ENCODE measurements at places on chromosomes 3 and 15.

DNA sequence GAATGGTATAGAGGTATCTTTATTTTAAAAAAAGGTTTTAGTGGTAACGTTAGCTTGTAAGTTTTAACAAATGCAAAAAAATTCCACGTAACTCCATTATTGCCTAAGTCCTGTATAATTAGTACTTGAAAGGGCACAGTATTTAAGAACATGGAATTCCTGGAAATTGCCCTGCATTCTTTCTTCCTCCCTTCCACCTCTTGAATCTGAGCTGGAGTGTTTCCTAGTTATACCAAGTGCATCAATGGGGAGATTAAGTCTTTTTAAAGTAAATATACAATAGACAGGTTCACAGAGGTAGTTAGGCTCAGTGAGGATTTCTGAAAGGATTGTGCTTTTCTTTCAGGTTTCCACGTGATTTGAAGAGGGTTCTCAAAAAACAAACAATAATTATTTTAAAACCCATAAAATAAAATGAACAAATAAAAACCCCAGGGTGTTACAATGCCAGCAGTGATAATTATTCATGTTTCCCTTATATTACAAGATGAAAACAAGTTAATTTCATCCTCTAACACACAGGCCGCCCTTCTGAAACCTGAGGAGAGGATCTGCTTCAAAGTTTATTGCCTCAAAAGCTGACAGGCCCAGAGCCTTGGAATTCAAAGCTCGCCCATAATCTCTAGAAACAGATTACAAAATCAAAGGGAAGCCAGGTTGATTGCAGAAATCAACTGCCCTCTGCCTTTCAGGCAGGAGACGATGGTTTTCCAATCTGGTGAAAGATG, 128.8 kb upstream of the LMOD3 start:
- no peak for DNase-seq

DNA sequence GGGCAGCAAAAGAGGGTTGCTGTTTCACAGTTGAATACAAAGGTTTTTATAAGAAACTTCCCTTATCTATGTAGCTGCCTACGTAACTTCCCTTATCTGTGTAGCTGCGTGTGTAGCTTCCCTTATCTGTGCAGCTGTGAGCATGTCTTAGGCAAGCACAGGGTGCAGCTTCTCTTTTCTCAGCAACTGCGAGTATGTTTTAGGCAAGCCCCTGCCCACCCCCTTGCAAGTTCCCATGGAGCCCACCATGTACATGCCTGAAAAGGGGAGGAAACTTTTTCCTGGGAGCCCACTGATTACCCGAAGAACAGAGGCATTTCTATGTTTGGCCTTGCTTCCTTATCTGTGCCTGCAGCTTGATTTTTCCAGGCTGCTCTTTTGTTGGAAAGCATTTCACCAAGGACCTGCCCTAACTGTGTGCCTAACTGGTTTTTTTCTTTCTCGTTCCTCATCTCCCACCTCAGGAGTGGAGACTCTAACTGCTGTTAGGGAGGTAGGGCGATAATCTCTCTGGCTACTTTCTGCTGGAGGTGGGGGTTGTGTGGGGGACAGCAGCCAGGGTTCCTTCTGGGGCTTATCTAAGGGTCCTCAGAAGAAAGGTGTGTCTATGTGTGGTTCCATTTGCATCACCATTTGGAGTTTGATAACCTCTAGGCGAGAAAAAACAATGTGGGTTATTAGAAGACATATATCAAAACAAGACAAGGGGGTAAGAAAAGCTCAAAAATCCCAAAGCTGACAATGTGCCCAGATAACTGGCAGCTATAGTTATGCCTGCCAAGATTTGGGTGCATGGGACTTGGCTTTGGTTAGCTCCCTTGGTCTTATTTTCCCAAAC, 26.0 kb downstream of the SORD start:
- DNase-seq, result no peak

DNA sequence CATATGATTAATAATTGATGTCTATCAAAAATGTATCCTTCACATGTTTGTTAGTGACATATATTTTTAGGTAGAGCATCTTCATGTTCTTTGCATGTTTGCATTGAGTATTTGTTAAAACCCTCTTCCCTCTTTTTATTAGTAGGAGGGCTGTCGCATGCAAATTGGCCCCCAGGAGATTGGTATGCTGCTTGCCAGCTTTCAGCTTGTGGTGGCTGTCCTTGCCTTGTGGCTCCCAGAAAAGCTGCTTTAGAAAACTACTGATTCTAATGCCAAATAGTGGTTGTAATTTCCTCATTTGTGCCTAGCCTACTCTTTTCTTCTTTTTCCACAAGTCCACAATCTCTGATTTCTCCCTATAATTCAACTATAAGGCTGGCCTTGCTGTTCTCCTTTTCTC, 886.8 kb downstream of the VGLL3 start:
- no peak for DNase-seq

GRCh38 chr3:56200251-56200650, 268.0 kb downstream of the ERC2 start:
- DNase-seq, result no peak

- DNase-seq, result no peak
Observed at GRCh38 chr15:49190586-49190985, 20.5 kb downstream of the GALK2 start.

GRCh38 chr3:168862466-168862865, 766.7 kb upstream of the GOLIM4 start:
- DNase-seq, result no peak

DNA sequence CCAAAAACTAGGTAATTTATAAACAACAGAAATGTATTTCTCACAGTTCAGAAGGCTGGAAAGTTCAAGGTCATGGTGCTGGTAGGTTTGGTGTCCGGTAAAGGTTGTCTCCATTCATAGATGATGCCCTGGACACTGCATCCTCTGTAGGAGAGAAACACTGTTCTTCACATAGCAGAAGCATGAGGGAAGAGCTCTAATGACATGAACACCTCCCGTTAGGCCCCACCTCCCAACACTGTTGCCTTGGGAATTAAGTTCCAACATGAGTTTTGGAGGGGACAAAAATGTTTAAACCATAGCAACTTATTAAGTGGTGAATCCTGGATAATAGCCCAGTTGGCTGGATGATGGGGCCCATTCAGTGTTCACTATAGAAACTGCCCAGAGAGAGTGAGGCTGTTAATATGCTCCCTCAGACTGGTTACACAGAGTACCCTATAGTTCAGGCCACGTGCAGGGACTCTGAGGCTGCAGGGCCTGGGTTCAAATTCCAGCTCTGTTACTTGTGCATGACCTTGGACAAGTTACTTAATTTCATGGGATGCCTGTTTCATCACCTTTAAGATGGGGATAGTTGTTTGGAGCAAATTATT, 37.0 kb downstream of the CCNL1 start:
- DNase-seq, result no peak

- no peak for DNase-seq
Observed at GRCh38 chr3:59069838-59070237, 20.0 kb upstream of the CFAP20DC start.

DNA sequence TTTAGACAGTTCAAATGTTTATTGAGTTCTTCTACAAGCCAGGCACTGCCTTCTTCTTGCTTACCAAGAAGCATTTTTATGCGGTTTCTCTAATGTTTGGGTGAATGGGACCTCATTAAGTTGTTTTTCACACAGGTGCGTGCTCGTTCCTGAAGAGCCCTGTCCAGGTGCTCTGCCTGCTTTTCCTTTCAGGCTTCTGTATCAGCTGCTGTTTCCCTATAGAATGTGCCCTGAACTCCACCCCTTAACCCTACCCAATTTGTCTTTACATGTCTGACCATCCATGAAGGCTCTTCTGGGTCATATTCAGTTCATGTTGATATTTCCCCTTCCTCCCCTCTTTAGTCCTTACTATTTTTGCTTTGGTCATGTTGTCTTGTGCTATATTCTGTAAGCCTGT, 22.4 kb upstream of the GOLGA6L10 start:
- no peak for DNase-seq

DNA sequence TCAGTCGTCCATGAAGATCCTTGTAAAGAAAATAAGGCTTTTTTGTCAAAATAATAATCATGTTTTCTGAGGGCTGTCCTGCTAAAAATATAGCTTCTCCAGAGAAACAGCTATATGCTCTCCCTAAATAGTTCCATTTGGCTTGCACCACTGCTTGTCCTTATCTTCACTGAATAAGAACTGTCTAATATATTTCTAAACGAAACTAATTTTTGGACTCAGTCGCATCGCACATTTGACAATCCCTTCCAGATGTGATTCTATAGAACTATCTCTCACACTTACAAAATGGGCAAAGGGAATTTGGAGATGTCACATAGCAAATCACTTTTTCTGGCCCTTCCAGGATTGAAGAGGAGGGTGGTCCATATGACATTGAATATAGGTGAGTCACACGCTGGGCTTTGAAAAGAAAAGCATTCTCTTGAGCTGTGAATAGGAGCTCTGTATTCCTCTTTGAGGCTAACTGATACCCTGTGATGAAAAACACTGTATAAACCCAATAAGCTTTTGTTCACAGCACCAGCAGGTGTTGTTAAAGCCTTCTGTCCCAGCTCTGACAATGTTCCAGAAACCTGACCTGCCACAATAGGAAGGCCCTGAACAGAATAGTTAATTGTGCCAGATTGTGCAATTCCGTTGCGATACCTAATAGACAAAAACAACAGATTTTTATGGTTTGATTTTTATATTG, 1144.2 kb downstream of the ROBO2 start:
- peak; percentile 38 for DNase-seq

- no peak for DNase-seq
Observed at GRCh38 chr3:126434264-126434590, 39.5 kb downstream of the CFAP100 start.

GRCh38 chr15:26070095-26070532, 207.0 kb upstream of the ATP10A start:
- no peak for DNase-seq

DNA sequence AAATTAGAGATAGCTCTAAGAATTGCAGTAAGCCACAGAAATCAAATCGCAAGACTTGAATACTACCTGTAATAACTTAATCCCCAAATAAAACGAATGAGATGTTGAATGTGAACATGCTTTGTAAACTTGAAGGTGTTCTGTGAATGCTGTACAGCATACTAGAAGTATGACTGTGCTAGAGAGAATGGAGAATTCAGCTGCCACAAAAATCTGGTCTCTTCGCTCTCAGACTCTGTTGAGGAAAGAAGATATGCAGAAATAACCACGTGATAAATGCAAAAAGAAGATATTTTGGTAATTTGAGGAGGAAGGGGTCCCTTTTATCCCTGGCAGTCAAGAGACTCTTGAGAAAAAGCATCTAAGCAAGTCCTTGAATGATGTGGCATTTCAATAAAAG, 37.3 kb downstream of the ZBTB38 start:
- no peak for DNase-seq

DNA sequence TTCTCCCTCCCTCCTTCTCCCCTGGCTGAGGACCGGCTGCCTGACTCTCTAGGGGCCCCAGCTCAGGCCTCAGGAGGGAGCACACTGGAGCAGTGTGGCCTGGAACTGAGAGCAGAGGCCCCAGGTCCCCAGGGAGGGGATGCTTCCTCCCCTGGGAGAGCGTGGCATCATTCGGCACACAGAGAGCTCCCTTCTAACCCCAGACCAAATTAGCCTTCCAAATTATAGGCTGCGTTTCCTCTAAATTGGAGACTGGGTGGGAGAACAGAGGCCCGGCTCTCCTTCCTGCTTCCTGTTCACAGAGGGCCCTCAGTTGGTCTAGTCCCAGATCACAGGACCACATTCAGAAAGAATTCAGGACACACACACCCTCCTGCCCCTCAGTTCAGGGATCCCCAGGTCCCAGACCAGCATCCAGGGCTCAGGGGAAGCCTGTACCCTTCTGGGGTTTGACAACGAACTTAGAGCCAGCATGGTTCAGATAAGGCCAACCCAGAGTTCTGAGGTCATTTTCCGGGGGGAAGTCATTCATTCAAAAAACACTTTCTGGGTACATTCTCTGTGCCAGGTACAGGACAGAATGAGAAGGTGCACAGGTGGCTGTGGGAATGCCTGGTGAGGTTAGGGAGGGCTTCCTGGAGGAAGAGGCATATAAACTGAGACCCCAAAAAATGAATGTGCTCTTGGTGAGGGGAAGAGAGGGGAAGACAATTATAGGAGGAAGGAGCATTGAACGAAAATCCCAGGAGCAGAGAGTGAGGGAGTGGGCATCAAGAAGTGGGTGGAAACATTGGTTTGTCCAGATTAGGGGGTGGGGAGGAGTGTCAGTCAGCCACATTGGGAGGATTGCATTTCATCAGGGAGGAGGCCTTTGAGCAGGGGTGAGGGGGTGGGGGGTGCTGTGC, 28.4 kb upstream of the RPL29 start:
- DNase-seq, result no peak

DNA sequence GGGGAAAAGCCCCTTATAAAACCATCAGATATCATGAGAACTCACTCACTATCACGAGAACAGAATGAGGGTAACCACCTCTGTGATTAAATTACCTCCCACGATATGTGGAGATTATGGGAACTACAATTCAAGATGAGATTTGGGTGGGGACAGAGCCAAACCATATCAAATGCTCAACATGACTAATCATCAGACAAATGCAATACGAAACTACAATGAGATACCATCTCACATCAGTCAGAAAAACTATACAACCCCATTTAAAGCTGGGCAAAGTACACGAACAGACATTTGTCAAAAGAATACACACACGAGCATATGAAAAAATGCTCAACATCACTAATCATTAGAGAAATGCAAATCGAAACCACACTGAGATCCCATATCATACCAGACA, 67.7 kb downstream of the SCAPER start:
- no peak for DNase-seq

DNA sequence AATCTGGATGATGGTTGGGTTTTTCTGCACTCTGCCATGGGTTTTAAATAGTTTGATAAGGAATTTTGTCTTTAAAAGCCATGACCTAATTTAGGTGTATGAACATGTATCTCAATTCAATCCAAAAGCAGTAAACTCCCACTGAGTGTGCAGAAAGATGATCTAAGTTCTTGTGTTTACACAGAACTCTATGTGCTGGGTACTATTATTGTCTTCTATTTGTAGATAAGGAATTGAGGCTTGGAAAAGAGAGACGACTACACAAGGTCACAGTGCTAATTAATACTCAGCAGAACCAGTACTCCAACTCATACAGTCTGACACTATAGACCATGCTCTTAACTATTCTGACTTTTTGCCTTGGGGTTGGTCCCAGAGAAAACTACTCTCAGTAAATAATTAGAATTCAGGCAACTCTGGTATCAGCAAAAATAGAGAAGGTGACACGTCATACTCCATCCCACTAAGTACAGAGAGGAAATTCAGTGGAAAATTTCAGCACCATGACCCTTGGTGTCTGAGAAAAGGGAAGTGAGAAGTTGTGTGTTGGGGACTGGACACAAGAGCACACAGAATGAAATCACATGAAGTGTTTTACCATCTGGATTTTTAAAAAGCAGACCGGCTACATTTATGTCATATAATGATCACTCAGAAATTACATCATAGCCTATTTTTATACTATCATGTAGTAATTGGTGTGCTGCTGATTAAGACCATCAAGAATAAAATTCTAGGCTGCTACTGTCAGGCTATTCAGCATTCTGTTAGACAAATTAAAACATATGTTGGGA, 18.3 kb upstream of the MYH15 start:
- DNase-seq, result no peak

DNA sequence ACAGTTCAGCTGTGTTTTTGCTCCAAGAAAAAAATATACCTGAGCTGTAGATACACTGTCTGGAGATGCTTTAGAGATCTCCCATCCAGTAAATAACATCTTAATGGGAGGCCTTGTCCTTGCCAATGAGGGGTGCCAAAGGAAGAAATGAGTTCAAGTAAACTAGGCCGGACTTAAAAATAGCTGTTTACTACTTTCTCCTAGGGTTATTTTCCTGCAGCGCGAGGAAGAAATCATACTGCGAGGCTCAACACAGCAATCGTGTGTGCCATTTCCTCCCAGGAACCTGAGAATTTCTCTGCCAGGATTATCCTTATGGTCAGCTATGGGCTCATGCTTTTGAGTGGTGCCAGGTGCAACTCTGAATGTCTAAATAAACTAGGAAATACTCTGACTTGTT, 71.9 kb downstream of the CMTM8 start:
- DNase-seq, result no peak

- DNase-seq, result no peak
Observed at GRCh38 chr3:42300013-42300412, 34.0 kb upstream of the CCK start.

Data from DMS153 (cell line).